ENCODE measurements at places on chromosomes 7 and 10. TPM values are rescaled to one million over a fixed set of nuclear protein-coding genes. Genes with fewer than 3 reads are reported as not detected.

DNA sequence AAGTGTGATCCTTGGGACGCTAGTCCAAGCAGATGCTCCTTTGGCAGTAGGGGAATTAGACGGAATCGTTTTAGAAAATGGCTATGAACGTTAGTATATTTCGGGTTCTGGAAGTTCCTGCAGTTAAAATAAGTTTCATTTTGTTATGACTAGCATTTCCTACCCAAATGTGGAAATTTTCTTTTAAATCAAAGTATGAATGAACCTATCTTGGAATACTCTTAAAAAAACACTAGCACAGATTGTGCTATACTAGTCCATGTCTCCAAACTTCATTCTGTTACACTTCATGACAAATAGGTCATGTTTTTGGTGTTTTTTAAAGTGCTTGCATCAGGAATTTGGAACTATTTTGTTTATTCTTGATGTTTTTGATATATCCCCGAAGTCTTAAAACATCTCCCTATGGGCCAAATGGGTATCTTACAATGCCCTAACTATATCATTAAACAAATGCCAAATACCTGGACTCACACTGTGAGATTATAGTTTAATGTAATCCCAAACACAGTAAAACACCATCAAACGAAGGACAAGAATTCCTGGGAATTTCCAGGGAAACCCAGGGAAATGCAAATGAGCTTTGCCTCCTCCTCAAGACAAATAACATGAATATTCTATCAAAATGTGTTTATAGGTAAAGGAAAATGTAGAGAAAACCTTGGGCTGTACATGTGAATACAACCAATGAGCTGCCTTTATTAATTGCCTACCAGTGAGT, 75.9 kb upstream of the PTPRZ1 start:
- no peak for DNase-seq

The SFRP4 gene
- 15.0 TPM for total RNA-seq

DNA sequence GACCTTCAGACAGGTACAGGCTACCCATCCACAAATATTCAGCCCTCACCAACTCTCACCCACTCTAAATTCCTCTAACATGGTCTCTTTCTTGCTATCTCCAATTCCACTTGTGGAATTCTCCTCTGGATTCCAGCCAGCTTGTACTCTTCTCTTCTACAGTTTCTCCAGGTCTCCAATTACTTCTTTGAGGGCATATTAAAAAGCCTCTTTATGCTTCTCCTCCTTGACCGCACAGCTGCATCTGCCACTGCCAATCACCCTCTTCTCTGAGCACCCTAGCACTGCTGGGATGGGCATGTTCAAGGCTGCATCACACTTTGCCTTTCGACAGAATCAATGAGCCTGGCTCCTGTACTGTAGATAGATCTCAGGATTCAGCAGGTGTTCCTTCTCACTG, 101.5 kb upstream of the ANKRD1 start:
- DNase-seq = no peak

The CPN1 gene
- not detected for total RNA-seq

DNA sequence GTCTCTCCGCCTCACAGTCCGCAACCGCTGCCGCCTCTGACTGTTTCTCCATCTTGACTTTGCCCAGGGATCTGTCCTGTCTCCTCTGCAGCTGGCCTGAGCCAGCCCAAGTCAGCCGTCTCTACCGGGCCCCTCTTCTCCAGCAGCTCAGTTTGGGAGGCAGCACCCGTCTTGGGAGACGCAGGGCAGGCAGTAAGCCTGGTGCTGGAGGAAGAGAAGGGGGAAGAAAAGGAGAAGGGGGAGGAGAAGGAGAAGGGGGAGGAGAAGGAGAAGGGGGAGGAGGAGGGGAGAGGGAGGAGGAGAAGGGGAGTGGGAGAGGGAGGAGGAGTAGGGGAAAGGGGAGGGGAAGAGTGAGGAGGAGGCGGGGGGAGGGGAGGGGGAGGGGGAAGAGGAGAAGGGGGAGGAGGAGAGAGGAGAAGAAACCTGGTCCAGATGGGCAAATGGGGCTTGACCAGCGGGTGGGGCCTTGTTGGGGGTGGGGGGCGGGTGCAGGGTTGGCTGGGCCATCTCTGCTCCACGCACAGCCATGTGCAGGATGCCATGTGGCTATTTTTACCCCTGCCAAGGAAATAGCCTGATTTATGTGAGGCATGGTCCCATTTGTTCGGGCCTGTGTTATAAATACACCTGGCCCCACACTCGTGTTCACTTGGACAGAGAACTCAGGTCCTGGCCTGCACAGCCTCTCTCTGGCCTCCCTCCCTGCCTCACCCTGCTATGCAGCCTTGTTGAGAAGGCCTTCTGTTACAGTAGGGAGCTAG, 35.9 kb upstream of the FZD9 start:
- no peak for DNase-seq

- no peak for DNase-seq
Observed at GRCh38 chr10:127921075-127921752, 14.3 kb downstream of the PTPRE start.

The KLF14 gene
- not detected for total RNA-seq

DNA sequence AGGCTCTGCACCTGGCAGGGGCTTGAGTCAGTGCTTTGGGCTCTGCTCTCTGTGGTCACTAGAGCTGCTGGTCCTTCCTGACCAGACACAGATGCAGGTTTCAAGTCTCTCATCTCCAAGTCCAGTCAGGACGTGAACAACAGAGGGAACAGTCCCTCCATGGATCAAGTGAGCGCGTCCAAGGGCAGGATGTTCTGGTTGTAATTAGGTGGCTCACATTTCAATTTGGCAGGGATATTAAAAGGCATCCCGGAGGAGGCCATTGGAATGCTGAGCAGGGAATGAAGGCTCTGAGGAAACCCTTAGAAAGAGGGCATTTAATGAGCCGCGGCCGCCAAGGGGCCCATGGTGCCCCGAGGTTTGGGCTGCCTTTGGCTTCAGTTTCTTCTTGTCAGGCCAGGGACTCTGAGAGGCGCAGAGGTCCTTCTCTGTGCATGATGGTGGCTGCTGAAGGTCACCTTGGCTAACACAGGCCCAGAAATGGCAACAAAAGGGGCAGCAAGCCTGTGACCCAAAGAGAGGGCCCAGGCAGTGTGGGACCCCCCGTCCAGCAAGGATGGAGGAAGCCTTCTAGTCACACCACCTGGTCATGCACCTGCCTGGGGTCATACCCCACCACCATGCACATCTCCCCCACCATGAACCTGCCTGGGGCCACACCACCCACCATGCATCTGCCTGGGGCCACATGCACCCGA, 30.7 kb upstream of the INPP5A start:
- DNase-seq = peak; percentile 63

GRCh38 chr10:50585921-50586739, 37.6 kb downstream of the SGMS1 start:
- no peak for DNase-seq

GRCh38 chr7:28654110-28654509, 241.8 kb downstream of the CREB5 start:
- DNase-seq = no peak

GRCh38 chr7:16026253-16027020, 340.0 kb upstream of the MEOX2 start:
- DNase-seq = no peak

DNA sequence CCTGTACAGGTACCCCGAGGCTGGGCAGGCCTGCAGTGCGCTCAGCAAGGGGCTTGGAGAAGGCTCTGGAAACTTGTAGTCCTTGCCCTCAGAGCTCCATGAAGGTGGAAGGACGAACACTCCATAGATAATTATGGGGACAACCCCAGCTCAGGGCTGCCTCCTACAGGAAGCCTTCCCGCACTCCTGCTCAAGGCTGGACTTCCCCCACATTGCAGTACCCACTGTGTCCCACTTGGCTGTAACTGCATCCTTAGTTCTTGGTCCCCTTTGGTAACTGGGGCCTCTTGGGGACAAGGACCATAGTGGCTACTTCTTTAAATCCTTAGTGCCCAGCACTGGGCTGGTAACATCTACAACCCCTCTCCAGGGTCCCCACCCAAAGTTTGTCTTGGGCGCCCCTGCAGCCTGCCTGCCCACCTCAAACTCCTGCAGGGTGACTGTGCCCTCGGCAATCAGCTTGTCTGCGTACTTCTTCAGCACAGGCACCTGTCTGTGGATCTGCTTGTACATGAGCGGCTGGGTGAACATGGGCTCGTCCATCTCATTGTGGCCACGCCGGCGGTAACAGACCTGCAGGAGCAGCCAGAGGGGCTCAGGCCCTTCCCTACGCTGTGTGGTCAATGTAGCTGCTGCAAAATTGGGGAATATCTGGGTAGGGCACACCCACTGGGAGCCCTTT, 17.1 kb downstream of the OGDHL start:
- no peak for DNase-seq

The SPAM1 gene
- 0.24 TPM for total RNA-seq

- DNase-seq = no peak
Observed at GRCh38 chr10:130177250-130177649, 41.1 kb downstream of the GLRX3 start.

The ANKRD2 gene
- 138 TPM for total RNA-seq

The CYP2C19 gene
- not detected for total RNA-seq

DNA sequence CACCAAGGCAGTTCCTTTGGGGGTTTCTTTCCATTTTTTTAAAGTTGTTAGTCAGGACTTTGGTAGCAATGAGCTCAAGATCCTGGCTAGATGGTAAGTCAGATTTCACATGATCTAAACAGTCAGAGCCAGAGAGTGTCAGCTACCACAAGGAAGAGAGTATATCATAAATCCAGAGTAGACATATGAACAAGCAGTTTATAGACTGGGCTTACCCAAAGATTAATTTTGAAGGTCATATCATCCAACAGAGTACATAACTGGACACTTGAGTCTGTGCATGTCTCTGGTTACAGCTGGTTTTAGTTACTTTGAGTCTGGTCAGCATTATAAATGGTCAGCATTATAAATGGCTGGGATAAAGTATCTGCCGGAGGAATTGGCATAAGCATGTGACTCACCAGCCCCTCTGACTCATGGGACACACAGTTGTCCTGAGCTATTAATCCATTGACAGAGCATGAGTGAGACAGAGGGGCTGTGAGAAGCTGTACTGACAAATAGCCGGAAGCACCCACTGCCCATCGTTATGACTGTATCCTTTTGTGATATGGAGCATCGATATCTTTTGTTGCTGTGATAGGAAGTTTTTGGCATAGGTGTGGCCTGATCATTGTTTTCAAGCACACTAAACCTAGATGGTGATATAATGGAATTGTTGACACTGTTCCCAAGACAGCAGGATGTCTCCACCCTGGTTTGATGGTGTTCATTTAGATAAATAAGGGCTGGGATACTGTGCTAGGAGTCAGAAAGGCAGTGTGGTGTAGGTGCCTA, 19.3 kb downstream of the PPP1R3C start:
- no peak for DNase-seq

- no peak for DNase-seq
Observed at GRCh38 chr7:129095258-129095657, 40.3 kb upstream of the TNPO3 start.

The USP6NL gene
- total RNA-seq = 10.5 TPM

DNA sequence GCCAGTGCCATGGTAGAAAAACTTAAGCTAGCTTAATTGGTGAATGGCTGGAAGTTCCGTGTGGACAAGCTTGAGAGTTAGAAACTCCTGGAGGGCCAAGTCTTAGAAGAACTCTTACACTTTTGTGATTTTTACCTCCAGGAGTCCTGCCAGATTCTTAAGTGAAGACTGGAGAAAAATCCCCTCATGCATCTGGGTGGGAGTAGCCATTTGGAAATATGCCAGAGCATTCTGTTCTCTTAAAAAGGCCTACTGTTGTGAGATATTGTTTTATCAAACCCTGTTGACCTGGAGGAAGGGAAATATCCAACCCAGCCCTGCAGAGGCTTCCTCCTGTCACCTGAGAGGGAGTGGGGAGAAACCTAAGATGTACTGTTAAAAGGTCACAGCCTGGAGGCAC, 17.6 kb upstream of the MCM10 start:
- DNase-seq = no peak

GRCh38 chr7:148916186-148916585, 32.1 kb upstream of the EZH2 start:
- DNase-seq = no peak

Data from cardiac septum (tissue), 1 donor.